ENCODE measurements at places on chromosomes 2 and 18.
A peak's percentile ranks its signal among the peaks of the same experiment; 100 is the strongest.

GRCh38 chr2:20669562-20670314 lies 2.8 kb downstream of the GDF7 start:
- no peak for DNase-seq

DNA sequence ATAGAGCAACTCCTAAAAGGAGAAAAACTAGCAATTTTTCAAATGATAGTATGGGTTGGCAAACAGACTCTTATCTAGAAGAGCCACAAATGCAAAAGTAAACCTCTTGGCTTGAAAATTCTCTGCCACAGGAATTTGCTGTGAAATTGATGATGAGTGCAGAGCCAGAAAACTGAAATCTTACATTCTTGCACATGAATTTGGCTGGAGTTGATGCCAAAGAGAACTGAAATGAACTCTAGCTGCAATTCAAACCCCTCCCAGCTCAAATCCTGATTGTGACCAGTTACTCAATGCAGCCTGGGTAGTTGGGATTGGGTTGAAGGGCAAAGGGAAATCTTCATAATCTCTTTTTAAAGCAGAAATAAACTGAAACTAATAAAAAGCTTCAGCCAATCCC lies 266.6 kb downstream of the PDE11A start:
- DNase-seq, result no peak

DNA sequence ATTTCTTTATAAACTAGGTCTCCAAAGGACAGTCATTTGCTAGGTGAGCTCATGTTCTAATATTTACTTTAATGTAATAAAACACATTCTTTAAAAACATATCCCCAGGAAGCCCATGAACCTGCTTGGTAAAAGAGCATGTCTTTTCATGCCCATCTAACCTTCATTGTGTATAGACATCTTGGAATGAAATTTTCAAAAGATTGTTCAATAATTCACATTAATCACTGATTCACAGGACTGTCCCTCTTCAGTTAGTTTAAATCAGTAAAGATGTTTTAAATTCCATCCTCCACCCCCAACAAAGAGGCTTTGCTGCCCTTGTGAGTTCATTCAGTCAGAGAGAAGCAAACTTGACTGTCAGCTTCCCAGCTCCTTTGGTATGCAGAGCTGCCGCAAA lies 633.4 kb upstream of the CELF4 start:
- DNase-seq, result no peak

- DNase-seq, result no peak
Measured at GRCh38 chr2:178193496-178193822, 853 bp upstream of the OSBPL6 start.

- DNase-seq, result no peak
Measured at GRCh38 chr2:85340034-85340892, 12.5 kb upstream of the TGOLN2 start.

GRCh38 chr2:103887625-103888024 lies 966.3 kb upstream of the POU3F3 start:
- no peak for DNase-seq

DNA sequence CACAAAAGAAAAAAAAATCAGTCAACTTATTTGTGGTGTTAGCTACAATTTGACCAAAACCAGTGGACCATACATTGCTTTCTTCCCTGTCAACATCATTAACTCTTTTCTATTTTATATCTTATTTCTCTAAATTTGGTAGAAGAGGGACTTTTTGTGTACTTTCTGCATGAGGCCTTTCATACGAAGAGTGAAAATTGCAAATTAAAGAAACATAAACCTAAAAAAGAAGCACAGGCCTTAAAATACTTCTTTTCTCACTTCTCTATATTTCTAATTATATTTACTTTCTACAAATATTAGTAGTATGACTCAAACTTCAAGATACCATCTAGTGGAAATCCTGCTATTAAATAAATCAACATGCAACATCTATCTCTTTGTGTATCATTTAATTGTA lies 1073.4 kb upstream of the ZEB2 start:
- DNase-seq, result no peak

DNA sequence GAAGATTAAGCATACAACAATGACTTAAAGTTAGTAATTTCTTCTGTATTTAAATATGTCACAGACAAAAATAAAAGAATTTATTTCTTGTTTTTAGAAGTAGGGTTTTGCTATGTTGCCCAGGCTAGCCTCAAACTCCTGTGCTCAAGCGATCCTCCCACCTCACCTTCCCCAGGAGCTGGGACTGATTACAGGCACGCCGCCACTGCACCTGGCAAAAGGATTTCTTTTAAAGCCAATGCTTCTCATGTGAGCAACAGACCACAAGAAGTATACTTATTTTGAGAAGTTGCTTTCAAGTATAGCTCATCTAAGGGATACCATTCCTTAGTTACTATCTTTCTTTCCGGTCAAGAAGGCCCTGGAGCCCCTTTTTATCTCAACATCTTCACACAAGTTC lies 57.2 kb upstream of the BBS5 start:
- DNase-seq, result no peak

GRCh38 chr18:79064228-79064627 lies 5.0 kb upstream of the ATP9B start:
- DNase-seq, result no peak

DNA sequence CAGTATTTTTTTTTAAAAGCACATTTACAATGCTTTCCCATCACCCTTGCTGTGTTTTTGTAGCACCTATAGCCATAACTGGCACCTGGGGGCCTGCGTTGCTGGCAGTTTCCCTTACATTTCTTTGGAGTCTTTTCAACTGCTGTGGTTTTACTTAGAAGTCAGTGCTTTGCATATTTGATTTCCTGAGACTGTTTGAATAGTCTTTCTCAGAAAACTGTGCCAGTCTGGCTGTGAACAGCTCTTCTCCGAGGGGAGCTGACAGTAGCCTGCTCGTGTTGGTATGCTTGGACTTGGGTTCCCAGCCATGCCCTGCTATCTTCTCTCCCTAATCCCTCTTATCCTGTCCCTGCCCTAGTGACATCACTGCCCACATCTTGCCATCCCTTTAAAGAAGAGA lies 81.5 kb downstream of the DPP4 start:
- peak; percentile 82 for DNase-seq

- DNase-seq, result no peak
Measured at GRCh38 chr2:26542194-26542455, 64.2 kb upstream of the OTOF start.

DNA sequence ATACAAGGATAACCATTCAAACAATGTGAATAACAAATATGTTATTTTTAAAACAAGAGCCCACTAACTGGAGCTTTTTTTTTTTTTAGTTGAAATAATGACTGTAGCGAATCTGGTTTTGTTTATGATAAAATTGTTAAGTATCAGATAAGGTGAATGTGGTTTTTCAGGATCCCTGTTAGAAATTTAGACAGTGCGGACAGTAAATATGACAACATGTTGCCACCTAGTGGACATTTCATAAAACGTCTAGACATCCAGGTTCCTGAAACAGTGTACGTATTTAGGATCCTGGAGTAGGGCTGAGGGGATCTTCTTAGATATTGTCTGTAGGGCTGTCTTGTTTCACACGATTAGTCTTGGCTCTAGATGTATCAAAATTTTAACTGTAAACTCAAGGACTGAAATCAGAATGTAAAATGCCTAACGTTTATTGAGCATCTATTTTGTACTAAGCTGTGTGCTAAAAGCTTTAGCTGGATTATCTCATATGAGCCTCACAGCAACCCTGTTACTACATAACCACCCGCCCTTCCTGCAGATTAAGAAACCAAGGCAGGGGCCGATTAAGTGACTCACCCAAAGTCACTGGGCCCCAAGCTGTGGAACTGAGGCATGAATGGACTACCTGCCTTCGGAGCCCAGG lies 23.9 kb upstream of the CCDC68 start:
- no peak for DNase-seq

- no peak for DNase-seq
Measured at GRCh38 chr2:215613280-215613679, 177.4 kb upstream of the FN1 start.

DNA sequence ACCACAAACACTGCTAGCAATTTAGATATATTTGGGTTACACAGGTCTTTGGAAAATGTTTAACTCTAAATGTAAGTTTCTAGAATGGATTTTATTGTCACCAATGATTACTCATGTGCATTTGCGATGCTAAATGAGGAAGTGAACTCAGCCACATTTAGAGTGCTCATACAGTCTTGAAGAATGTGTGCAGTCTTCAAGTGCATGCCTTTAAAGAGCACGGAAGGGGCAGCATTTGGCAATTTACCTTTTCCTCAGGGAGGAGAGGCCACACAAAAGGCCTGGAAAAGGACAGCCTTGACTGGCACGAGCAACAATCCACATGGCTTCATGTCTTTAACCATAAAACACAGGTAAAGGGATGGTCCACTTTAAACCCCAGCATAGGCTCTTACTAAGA lies 78.5 kb upstream of the STK17B start:
- DNase-seq, result no peak

DNA sequence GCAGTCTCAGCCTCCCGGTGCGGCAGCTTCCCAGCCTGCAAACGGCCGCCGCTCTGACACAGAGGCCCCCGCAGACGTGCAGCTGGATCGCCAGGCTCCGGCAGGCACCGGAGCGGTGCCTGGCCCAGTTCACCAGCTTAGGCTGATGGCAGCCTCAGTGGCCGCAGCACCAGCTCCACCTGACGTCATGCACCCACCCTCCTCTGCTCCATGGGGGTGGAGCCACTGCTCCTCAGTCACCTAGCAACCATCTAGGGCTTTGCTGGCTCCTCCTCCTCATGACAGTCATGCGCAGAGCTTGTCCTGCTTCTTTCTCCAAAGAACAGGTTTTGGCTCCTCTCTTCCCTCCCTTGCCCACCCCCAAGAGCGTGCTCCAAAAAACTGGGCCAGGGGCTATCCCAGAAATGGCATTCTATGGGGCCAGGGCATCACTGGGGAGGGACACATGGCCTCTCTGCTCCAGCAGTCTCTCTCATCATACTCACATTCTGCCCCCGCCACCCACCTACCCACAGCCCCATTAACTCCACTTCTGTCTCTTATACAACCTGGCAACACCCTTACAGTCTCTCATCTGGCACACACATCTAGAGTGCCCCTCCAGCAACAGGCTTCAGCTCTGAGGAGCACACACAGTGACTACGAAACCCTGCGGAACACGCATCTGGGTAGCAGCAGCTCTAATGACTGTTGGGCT lies 5.5 kb downstream of the DCTN1 start:
- DNase-seq, result no peak

DNA sequence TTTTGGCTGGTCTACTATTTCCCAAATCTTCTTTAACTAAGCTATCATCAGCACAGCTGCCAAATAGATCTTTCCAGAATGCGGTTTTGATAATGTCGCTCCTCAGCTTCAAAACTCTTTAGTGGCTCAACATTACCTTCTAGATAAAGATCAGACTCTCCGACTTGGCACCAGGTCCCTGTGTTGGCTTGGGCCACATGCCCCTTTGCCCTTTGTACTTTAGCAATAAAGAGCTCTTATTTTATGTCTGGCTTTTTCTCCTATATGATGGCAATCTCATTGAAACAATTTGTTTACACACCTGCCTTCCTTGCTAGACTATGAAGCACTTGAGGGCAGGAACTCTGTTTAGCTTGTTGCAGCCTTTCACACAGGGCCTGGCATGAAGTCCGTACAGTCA lies 128.9 kb upstream of the GATA6 start:
- DNase-seq, result no peak

GRCh38 chr2:84846741-84847142 lies 34.1 kb downstream of the TRABD2A start:
- no peak for DNase-seq

DNA sequence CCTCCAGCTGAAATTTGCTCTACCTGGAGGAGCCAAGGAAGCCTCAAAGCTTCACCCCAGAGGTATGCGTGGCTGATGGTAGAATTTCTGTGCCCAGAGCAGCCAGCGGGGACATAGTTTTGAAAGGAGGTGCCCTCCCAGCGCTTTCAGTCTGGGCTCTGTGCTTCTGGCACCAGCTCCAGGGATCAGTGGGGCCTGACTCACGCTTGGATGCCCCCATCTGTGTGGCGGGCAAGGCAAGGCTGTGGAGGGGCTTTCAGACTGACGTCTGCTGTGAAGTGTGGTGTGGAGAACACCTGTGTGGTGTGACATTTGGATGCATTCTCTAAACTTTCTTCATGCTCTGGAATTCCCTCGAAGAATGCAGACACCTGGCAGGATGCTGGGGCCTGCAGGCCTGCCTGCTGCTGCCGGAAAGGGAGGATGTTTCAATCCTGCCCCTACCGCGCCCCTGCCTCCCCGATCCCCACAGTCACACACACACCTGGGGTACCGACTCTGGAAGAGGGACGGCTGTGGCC lies 84.1 kb downstream of the CTIF start:
- no peak for DNase-seq

- DNase-seq, result peak; percentile 85
Measured at GRCh38 chr18:57077786-57078552, 68.9 kb upstream of the BOD1L2 start.

DNA sequence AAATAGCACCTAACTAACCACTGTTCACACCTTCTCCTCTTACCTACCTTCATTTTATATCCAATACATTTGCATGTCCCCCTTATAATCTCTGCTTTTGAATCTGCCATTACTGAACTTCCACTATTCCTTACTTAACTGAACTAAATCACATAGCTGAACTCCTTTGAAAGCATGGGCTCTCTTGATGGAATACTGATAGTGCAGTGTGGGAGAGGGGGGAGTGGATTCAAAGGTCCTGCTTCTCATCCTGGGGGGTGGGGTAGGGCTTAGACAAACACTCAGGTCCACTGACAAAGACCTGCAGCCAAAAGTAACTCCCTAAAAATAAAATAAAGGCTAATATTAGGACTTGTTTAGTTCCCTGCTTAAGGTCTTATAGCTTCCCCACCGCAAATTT lies 8.6 kb downstream of the MCEE start:
- DNase-seq, result no peak

GRCh38 chr2:168459256-168459655 lies 3.2 kb downstream of the CERS6 start:
- DNase-seq, result no peak

- no peak for DNase-seq
Measured at GRCh38 chr2:206410714-206411113, 32.6 kb upstream of the ADAM23 start.
